ENCODE measurements at places on chromosomes 7 and 10.

GRCh38 chr7:100612730-100613390, 520 bp downstream of the MOSPD3 start:
- DNase-seq: no peak

GRCh38 chr7:108278281-108278680, 148.1 kb upstream of the LAMB4 start:
- DNase-seq: no peak

DNA sequence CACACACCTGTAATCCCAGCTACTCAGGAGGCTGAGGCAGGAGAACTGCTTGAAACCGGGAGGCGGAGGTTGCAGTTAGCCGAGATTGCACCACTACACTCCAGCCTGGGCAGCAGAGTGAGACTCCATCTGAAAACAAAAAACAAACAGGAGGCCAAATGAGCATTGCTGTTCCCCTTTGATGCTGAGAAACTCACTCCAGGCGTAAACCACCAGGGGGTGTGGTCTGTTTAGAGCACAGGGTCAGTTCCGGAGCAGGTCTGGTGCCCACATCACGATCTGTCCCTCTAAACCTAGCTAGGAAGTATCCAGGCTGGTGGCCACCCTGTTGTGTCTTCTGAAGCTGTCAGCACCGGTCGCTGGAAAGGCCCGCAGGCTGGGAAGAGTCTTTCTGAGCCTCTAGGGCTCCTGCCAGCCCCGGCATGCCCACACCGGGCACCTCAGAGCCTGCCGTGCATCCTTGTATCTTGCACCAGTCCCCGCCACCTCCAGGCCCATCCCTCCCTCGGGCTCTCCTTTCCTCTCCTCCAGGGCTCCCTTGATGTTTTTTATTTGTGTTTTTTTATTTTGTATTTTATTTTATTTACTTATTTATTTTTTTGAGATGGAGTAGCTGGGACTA, 66.3 kb upstream of the SH2B2 start:
- no peak for DNase-seq

DNA sequence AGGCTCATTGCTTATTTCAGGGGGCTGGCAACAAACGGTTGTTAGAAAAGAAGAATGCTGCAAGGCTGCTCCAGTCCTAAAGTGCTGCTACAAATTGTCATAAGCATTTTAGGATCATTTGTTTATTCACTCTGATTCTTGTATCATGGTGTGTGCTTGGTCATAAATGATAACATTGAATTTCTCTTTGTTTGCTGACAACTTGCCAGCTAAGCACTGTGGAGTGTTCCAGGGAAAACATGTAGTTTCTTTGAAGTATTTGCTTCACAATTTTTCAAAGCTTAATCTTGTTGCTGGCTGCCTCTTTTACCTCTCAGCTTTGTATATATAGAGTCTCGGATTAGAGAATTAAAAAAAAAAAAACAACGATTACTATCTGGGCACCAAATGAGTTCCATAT, 263.0 kb downstream of the PHF14 start:
- no peak for DNase-seq

DNA sequence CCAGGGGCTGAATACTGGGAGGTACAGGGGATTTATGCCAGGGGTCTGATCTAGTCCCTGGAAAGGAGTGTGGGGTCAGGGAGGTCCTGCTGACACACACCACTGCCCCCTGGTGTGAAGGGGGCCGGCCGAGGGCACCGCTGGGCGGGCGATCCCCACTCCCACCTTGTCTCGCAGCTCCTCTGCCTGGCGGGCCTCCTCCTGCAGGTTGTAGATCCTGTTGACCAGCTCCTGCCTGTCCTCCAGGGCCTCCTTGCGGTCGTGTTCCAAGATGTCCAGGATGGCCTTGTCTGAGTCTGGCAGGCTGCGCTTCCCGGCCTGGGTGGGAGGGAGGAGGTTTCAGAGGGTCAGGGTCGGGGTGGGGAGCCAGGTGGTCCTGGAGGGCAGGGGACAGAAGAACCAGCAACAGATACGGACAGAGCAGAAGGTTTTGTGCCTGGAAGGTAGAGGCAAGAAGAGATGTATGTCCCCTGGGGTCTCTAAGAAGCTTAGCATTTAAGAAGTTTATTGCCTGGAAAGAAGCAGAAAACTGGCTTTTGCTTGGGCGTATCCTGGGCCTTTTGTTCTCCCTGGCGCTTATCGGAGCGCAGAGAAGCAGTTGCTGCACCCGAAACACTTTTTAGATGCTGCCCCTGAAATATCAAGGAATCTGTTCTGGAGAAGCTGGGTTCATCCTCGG, 94.5 kb upstream of the GNA12 start:
- DNase-seq: no peak
